ENCODE measurements at places on chromosomes 12 and 14. TPM values are rescaled to one million over a fixed set of nuclear protein-coding genes. Genes with fewer than 3 reads are reported as not detected.

Gene FSCB
- total RNA-seq: 0.59 TPM

Gene TAS2R7
- total RNA-seq: not detected

Gene IFNG-AS1
- total RNA-seq: 0.16 TPM

Gene NINJ2
- total RNA-seq: 6.9 TPM

Gene ZNF268
- 15.4 TPM for total RNA-seq

Gene PKP2
- 32.5 TPM for total RNA-seq

Gene CCDC177
- 0.33 TPM for total RNA-seq

Gene PLEKHG3
- 18.7 TPM for total RNA-seq

Gene TSPAN11
- 0.73 TPM for total RNA-seq

Gene KRT80
- total RNA-seq: 9.8 TPM

Gene ARHGEF25
- 28.2 TPM for total RNA-seq

Gene FAM181A
- total RNA-seq: not detected

Gene JAG2
- total RNA-seq: 4.2 TPM

Gene COX8C
- not detected for total RNA-seq

Gene SLC6A13
- total RNA-seq: 1.3 TPM

Gene TEX22
- 0.33 TPM for total RNA-seq

Gene ACOT4
- 5.9 TPM for total RNA-seq

Gene RFLNA
- 11.4 TPM for total RNA-seq

Gene KRT85
- total RNA-seq: not detected

Gene KRT81
- total RNA-seq: 29.9 TPM

Gene ASIC1
- 0.98 TPM for total RNA-seq
